Fibroblast of skin of right biceps (primary cell): ENCODE measurements at places on chromosomes 6 and 20.

GRCh38 chr6:105389543-105389942, 13.3 kb downstream of the PREP start:
- DNase-seq = no peak

DNA sequence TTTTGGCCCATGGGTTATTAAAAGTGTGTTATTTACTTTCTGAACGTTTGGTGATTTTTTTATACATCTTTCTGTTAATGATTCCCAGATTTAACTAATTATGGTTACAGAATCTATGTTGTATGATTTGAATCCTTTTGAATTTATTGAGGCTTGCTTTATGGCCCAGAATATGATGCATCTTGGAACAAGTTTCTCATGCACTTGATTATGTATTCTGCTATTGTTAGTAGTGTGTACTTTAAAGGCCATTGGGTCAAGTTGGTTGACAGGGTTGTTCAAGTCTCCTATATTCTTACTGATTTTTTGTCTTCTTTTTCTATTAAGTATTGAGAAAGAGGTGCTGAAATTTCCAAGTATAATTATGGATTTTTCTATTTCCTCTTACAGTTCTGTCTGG, 105.0 kb upstream of the FOXO3 start:
- no peak for DNase-seq

DNA sequence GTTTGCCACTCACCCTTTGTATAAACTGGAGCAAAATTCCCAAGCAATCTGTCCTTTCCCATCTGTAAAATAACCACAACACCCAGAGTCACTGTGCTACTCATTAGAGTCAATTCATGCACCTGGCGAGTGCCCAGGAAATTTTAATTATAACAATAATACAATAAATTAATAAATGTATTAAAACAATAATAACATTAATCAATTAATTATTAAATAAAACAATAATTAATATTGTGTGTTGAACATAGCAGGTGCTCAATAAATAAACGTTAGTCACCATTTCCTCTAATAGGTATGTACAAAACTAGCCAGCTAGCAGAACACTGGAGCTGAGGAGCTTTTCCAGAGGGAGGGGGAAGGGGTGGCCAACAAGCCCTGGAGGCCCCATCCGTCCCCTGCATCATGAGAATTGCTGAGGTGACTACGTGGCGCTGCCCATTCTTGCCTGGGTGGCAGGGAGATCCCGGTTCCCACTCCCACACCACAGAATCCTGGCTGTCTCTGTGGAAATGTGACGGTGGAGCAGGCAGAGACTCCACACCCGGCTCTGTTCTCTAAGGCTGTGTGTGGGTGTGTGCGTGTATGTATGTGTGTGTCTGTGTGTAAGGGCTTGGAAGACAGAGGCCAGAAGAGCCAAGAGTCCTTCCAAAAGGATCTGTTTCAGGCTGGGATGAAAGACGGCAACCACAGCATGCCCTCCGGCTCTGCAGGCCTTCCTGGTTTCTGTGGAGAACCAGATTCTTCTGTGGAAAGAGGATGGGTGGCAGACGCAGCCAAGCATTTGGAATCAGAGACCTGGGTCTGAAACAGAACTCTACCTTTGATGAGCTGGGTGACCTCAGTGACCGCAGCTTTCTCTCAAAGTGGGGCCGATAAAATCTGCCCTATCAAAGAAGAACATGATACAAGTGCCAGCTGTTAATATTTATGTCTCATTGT, 18.8 kb upstream of the EZR start:
- no peak for DNase-seq

DNA sequence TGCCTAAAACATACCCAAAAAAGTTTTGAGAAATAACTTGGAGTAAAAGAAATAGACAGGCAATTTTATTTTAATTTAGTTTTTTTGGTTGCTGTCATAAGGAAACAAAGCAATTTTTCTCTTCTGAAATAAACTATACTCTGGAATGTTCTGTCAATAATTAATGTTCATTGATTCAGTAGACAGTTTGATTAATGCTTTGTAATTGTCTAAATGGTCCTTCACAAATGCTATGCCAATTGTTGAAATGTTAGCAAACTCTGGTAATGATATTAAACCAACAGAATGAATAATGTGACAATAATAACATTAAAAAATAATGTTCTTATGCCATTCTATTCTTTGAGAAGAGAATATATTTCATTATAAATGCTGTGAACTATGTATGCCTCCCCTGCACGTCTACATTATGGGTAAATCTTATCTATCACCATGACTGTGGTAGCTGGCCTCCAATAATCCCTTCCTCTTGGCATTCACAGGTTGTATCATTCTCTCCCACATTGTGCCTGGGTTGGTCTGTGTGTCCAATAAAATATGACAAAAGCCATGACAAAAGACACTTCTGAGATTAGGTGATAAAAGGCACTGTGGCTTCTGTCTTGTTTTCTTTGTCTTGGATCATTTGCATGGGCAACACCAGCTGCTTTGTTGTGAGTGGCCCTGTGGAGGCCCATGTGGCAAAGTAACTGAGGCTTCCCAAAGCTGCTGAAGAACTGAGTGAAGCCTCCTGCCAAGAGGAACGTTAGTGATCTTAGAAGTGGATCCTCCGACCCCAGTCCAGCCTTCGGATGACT, 25.1 kb downstream of the IL20RA start:
- no peak for DNase-seq

DNA sequence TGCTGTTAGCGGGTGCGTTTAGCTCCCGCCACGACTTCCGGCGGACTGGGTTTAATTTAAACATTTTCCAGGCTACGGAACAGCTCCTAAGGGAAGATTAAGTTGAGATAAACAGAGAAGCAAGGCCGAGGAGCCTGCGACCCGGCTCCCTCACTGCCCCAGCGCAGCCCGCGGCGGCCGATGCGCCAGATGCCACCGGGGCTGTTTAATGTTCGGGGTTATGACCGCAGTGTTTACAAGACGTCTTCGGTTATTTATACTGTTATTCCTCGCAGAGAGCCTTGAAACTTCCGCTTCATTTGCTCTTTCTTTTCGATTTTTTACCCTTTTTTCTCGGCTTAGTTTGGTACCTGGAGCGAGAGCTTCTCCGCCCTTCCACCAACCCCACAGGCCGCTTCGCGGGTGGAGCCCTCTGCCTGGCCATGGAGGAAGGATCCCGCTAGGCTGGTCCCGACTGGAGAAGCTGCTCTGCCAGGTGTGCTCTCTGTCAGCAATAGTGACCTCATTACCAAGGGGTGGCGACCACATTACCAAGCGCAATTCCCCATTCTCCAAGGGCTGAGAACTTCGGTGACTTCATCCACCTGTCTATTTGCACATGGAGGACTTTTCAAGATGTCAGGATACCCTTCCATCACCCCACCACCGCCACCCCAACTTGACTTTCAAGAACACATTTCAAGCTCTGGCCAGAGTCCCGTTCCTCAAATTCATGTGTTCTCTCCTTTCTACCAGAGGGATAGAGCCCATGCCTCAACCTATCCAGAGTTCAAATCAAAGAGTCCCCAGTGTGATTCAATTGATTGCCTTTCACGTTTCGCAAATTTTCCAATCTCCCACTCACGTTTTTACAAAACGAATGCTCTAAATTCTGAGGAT, 4.1 kb downstream of the TCF21 start:
- no peak for DNase-seq
